ENCODE measurements at places on chromosomes 16 and 17.
A peak's percentile ranks its signal among the peaks of the same experiment; 100 is the strongest.

DNA sequence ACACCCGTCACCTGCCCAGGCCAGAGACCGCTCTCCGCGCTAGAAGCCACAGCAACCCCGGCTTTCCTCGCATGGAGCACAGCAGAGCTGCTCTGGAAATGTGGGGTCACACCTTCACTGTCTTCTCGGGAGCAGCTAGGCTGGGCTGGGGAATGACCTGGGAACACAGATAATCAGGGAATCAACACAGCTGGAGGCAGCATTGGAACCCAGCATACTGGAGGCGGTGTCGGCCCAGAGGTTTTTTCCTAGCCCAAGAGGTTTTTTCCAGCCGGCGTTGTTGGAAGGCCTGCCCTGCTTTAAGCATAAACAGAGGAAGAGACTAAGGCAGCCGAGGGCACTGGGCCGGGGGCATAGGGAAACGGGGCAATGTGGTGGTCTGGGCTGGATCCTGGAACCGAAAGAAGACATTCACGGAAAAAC is 791 bp upstream of the PLD6 start:
- peak overlapping the region; percentile 89 for H3K27ac ChIP-seq
- peaks cover 40% of the 10 kb centered on the region for H3K4me1 ChIP-seq
- no peak for DNase-seq
- no peaks in the 10 kb centered on the region for H3K27me3 ChIP-seq
- peak overlapping the region; percentile 55 for H3K4me3 ChIP-seq

GRCh38 chr17:208429-208828 is 27.0 kb upstream of the DOC2B start:
- no peak overlapping the region for H3K4me3 ChIP-seq
- H3K27ac ChIP-seq: no peak overlapping the region
- no peaks in the 10 kb centered on the region for H3K4me1 ChIP-seq
- H3K36me3 ChIP-seq: peaks cover 11% of the 10 kb centered on the region
- H3K27me3 ChIP-seq: peaks cover 32% of the 10 kb centered on the region

GRCh38 chr17:19304209-19304608 is 58.3 kb downstream of the B9D1 start:
- H3K27ac ChIP-seq: no peak overlapping the region
- no peak overlapping the region for H3K4me3 ChIP-seq
- H3K4me1 ChIP-seq: peaks cover 27% of the 10 kb centered on the region
- peak; percentile 80 for DNase-seq
- H3K36me3 ChIP-seq: peaks cover 12% of the 10 kb centered on the region

GRCh38 chr17:36977568-36977967 is 28.8 kb downstream of the AATF start:
- no peaks in the 10 kb centered on the region for H3K36me3 ChIP-seq
- no peaks in the 10 kb centered on the region for H3K27me3 ChIP-seq
- H3K4me1 ChIP-seq: peaks cover 5% of the 10 kb centered on the region
- H3K27ac ChIP-seq: no peak overlapping the region
- no peak overlapping the region for H3K4me3 ChIP-seq
- no peak for DNase-seq

Measured in stomach (tissue), 19 donors.